ENCODE measurements at places on chromosomes 3 and 15.
A peak's percentile ranks its signal among the peaks of the same experiment; 100 is the strongest.

GRCh38 chr3:66588340-66588847 is 87.6 kb upstream of the LRIG1 start:
- DNase-seq = no peak

- no peak for DNase-seq
Observed at GRCh38 chr3:37052860-37053259, 59.5 kb downstream of the MLH1 start.

DNA sequence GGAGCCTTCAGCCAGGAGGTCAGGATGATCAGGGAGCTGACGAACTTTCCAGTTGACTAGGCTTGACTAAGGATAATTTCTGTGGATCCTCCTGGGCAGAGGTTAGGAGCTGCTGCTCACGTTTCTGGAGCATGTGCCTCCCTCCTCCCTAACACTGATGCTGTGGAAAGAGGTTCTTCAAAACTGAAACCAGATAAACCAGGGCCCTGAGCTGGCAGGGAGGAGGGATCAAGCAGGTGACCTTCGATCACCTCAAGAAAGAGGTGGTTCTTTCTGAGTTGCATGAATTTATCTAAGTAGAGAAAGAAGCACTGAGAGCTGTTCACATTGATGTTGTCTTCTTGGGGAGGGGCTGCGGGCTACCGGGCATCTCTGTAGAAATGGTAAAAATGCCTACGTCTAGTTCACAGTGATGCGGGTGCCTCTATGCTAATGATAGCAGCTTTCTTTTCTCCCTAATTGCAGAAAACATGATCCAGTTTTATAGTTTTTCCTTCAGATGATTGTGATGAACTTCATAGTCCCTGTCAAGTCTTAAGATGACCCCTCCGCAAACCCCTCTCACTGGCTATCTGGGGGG is 332.7 kb upstream of the LRRFIP2 start:
- DNase-seq = no peak

DNA sequence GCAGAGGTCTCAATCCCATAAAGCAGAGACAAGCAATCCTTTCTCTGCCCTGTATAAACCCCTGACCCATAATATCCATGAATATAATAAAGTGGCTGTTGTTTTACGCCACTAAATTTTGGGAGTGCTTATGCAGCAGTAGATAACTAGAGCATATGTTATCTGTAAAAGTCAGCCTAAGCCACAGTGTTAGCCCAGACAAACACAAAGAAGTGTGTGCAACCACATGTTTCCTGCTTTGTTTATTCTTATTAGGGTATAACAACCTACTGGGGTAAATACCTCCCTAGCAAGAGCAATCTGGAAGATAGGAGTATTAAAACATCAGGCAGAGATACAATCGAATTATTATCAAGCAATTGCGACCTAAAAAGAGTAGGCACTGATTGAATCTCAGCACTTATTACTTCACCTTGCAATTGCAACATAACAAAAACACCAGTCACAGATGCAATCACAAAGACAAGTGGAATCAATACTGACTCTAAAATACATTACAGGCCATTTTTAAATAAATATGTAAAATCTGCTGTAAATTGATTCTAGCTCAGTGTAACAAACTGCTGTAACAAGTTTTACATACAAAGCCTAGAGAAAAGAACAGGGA is 94.6 kb upstream of the UBE2E2 start:
- no peak for DNase-seq

- DNase-seq = peak; percentile 84
Observed at GRCh38 chr3:149879872-149880271, 66.9 kb downstream of the RNF13 start.

GRCh38 chr3:43894176-43895049 is 203.7 kb downstream of the ABHD5 start:
- peak; percentile 69 for DNase-seq

GRCh38 chr15:32908135-32908801 is 190.5 kb downstream of the GREM1 start:
- no peak for DNase-seq

DNA sequence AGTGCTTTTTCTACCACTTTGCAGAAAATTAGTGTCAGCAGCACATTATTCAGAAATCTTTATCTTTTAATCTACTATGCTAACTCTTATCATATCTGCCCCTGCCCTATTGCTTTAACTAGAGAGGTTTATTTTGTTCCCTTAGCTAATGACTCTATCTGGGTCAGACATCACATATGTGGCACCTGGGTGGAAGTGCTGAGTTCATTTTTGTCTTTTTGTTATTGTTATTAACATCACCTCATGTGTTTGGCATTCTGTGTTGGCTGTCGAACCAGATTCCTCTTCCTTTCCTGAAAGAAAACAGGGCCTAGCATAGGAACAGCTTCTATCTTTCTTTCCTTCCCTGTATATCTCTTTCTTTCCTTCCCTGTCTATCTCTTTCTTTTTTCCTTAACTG is 100.7 kb downstream of the RBMS3 start:
- no peak for DNase-seq

DNA sequence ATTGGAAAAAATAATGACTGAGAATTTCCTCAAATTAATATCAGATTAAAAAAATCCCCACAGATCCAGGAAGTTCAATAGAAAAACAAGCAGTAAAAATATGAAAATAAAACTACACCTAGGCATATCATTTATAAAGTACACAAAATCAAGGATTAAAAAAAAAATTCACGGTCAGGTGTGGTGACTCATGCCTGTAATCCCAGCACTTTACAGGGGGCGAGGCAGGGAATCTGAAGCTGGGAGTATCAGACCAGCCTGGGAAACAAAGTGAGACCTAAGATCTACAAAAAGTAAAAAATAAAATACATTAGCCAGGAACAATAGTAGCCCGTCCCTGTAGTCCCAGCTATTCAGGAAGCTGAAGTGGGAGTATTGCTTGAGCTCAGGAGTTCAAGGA is 778.3 kb upstream of the ALCAM start:
- DNase-seq = no peak

- no peak for DNase-seq
Observed at GRCh38 chr3:118729546-118729945, 305.1 kb downstream of the IGSF11 start.

- DNase-seq = no peak
Observed at GRCh38 chr15:63712828-63713520, 115.8 kb downstream of the FBXL22 start.

Measured in aorta (tissue), 5 donors.